CD4-positive, alpha-beta T cell treated with Interleukin-21 for 1 hour (primary cell): ENCODE measurements at places on chromosomes 4 and X.

- no peak for DNase-seq
These were observed 104.2 kb downstream of the PAPSS1 start for GRCh38 chr4:107615809-107616208.

DNA sequence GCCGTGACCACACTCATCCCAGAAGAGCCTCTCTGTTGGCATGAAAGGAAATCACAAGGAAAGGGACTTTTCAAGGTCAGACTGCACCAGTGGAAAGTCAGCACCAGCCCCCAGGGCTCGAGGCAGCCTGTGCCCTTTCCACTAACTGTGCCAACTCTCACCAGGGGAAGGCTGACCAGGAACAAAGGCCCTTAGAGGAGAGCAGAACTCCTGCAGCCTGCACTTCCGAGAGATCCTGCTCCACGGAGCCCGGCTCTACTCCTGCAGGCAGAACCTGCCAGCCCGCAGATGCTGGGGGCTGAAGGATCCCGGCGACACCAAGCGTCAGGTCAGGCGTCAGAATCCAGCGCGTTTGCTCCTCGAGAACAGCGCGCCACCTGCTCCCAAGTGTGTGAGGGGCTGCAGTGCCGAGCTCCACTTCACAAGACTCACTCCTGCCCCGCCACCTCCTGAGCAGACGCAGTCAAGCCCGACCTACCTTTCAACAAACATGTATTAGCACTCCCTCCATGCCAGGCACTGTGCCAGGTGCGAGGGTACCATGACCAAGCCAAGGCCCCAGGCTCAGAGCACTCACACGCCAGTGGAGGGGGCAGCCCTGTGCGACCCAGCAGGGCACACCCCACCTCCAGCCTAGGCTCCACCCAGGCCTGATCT lies 13.6 kb upstream of the HELT start:
- DNase-seq = no peak

GRCh38 chr4:98688411-98689290 lies 30.2 kb upstream of the TSPAN5 start:
- DNase-seq = peak; percentile 43

- DNase-seq = no peak
These were observed 20.1 kb upstream of the FRMPD4 start for GRCh38 chrX:12118134-12118533.

DNA sequence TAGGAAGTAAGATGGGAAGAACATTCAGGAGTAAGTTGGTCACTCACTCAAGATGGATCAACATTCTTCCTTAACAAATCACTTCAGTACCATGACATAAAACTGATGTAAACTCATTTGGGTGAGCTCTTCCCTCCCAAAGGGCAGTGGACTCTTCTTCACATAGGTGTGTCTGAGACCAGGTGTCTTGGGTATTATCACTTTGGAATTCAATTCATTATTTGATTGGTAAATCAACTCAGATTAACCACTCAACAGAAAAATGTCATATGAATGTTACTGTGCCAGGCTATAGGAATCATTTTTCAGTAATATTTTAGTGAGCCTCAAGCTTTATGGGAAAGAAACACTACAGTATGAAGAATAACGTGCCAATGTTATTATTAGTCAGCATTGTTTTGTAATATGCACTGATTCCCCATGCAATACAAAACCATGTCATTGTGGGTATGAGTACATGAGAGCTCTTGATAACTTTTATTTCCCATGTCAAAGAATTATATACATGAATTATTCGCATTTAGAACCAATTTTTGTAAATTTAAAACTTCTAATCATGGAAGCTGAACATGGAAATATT lies 58.6 kb upstream of the ETNPPL start:
- DNase-seq = no peak

DNA sequence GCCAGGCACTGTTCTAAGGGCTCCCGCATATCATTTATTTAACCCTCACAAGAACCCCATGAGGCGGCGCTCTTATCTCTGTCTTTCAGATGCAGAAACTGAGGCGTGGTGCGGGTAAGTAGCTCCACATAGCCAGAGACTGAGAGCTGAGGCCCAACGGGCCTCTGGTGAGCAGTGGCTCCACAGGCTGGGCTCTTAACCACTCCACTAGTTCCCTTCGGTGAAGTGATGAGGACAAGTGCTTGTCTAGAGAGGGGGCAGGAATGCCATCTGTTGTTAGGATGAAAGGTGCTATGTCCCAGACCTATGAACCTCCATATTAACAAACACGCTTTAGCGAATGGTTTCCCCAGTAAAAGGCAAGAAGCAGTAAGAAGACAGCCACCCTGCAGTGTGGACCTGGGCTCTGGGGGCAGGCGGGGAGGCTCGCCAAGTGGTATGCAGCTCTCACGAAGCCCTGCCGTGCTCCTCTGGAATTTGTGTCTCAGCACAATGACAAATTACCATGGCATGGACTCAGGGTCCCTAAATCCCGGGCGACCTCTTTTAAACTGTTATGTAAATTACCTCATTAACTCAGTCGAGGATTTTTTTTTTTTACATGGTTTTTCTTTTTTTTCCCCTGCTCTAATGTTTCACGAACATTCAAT lies 20.9 kb upstream of the S100G start:
- no peak for DNase-seq

- no peak for DNase-seq
These were observed 49.5 kb downstream of the RGS12 start for GRCh38 chr4:3342182-3342854.

- DNase-seq = no peak
These were observed 8.9 kb upstream of the HAND2 start for GRCh38 chr4:173538909-173539445.

GRCh38 chrX:100976211-100976610 lies 6.7 kb downstream of the ARL13A start:
- no peak for DNase-seq

DNA sequence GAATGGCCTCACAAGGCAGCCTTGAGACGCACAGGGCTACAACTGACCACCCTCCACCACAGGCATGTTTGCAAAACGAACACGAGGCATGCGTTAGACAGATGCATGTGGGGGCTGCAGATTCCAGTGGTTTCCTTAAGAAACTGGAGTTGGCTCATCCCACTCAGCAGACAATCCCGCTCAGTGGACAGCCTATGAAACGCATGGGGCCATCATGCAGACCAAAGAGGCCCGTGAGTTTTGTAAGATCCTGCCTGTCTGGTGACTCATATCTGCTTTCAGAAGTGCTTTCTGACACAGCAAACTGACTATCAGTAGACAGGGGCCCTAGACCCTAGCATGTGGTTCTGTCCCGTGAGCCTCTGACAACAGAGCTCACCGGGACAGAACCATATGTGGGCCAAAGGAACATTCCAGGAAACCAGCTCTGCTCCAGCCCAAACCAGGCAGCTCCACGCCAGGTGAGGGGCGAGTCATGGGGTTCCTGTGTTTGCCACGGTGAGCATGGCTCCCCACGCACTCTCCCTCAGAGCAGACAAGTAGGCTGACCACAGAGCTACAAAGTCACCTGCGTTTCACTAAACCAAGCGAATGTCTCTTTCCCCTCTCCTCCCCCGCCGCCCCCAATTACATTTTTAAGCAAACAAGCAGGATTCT lies 74.4 kb downstream of the MTMR1 start:
- DNase-seq = no peak

DNA sequence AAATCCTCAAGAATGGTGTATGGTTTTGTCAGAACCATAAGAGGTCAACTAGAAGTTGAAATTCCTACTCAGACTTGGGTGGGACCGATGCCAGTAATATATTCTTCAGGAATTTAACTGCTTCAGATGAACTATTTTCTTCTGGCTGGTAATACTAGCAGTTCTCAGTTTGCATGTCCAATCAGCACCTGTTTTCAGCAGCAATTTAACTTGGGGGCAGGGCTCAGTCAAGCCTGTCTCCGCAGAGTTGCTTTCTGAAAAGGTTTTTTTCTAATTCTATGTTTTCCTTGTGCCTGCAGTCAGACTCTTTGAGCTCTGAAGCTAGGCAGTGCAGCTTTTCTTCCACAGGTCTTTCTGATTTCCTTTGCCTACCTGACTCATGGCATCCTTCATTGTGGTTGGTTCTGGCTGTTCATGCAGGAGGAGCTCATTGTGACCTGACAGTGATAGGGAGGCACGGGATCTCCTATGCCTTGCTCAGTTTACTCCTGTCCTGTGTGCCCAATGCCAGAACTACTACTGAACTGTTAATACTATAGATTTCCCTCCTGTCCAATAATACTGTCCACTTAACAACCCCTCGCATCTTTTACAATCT lies 17.3 kb upstream of the FMR1 start:
- no peak for DNase-seq

DNA sequence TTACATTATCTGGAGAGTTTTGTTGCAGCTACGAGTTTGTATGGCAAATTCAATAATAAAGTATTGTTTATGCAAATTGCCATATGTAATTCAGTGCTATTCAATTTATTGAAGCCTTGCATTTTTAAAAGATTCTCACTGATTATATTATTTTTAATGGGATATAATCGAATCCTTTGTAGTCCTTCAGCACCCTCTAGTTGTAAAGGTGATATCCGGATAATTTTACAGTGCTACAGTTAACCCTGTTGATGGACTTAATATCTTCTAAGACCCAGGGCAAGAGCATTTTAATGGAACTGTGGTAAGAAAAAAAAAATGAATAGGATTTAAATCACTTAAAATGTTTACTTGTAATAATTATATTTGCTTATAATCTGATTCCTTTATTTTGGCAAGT lies 48.5 kb upstream of the GRIA2 start:
- no peak for DNase-seq

GRCh38 chr4:20592013-20592412 lies 108.2 kb upstream of the PACRGL start:
- DNase-seq = no peak

- DNase-seq = no peak
These were observed 118.8 kb downstream of the FAM13A start for GRCh38 chr4:88938138-88938537.

DNA sequence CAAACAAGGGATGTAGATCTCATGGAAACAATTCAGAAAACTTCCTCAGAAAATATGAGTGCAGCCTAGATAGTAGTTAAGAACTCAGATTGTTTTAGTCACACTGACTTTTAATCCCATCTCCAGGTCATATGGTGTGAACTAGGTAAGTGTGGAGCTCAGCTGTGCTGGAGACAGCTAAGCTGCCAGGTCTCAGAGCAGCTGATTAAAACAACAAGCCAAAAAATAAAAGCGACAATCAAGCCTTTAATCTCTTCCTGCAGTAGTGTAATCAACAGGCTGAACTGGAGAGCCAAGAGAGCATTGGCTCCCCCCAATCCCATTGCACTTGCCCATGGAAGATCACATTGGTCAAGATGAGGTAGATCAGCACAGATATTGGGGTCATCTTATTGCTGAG lies 98.3 kb upstream of the ATOH1 start:
- no peak for DNase-seq

DNA sequence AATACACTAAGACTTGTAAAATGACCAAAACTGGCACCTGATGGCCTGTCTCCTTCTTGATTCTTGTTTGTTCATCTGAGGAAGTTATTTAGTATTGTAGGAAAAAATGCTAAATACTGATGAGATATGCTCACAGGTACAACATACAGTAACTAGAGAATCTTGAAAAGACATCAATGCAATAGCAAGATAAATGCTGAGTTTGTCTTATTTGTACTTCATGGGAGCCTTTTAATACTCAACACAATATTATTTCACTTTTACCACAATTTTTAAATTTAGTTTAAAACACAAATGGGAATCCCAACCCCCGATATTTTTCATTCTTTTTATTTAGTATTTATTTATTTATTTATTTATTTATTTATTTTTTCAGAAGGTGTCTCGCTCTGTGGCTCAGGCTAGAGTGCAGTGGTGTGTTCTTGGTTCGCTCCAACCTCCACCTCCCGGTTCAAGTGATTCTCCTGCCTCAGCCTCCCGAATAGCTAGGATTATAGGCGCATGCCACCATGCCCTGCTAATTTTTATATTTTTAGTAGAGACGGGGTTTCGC lies 12.1 kb downstream of the HHIP start:
- no peak for DNase-seq

DNA sequence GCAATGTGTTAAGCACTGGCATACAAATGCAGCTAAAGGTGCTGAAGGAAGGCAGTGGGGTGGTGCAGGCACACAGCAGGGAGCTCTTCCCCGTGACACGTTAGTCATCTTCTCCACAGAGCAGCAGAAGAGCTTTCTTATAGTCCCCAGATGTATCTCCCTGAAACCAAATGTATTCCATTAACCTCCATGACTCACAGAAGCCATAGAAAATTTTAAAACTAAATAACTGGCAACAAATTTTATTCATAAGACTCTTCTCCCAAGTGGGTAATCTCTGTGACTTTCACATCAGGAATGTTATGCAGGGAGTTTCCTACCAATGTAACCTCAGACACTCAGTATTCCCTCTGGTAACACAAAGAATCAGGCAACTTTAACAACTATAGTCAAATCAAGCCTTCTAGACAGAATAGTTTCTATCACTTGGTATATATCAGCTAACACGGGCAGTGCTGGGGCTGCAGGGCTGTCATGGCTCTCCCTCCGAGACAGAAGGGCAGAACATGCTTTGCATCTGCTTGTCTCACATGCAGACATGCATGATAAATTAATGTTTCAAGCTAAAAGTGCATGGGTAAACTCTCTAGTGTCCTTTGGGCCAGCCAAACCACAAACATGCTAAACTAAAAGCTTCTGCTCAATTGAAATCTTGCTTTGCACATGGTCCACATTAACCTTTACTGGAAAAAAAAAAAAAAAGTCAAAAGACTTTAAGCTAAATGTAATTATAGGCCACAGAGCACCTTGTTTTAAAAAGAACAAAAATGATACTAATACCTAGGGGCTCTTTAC lies 28.2 kb downstream of the ANXA5 start:
- no peak for DNase-seq

DNA sequence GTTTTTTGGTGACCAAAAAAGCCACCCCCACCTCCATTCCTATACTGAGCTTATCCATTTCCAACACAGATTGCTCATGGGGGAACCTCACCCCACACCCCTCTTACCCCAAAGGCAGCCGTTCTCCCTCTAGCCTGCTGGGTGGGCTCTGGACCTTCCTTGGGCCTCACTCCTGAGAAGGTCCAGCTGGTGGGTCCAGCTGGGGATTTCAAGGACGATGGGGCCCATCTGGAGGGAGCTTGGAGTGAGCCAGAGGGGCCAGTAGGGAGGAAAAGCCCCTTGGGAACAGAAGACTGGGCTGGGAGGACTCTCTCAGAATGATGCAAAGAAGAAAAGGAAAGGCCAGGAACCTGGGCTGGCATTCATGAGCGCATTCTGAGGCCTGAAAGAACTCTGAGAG lies 42.0 kb upstream of the PJA1 start:
- no peak for DNase-seq

DNA sequence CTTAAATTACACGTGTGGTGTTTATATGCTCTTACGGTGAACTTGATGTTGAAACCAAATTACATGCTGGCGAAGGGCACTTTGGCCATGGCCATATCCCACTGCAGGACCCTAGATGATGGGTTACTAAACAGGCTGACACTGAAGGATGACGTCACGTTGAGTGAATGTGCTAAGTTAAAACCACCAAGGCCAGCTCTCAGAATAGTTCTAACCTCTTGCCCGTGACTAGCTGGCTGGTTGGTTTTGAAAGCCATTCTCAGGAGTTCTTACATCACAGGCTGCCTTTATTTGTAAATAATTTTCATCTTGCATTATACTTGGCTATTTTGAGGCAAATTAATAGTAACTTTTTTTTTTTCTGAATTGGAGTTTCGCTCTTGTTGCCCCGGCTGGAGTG lies 41.3 kb upstream of the PHEX start:
- DNase-seq = no peak
